ENCODE measurements at places on chromosomes 1 and 21.

DNA sequence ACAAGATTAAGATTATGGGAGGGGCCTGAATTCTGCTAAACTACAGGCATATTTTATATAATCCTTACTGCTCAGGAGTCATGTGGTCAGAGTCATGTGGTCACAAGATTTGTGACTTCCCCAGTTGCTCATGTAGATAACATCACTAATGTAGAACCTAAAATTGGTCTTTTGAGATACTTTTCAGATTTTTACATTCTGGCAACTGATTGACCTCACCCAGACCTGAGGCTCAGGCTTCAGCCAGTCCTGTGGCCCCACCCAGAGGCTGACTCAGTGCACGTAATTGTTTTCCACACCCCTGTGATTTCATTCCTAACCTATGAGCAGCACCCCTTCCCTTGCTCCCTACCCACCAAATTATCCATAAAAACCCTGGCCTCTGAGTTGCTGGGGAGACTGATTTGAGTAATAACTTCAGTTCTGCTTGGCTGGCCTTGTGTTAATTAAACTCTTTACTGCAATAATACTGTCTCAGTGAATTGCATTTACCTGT is 41.7 kb upstream of the ZNF326 start:
- DNase-seq: no peak

DNA sequence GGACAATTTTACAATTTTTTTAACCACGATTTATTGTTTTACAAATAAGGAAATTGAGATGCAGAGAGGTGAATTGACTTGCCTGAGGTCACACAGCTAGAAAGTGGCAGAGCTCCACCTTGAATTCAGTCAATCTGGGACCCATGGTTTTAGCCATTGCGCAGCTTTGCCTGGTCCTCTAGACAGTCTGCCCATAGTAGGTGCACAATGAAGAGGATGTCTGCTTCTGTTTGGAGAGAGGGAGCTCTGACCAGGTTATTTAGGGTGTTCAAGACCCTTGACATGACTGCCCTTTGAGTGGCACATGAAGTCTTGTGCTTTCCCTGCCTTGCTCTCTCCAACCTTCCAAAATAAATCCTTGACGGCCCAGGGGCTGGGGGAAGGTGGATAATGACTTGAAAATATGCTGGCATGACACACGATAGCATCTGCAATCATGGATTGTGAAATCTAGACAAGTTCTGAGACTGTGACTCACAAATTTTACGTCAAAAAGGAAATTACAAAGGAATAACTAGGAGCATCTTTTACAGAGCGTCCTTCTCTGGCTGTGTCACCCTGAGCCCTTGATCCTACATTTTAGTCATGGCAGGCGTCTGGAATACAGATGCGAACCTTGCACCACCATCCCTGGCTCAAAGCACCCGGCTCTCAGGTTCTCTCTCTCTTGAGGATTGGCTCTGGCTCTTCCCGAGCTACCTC is 26.2 kb upstream of the ID3 start:
- DNase-seq: no peak

DNA sequence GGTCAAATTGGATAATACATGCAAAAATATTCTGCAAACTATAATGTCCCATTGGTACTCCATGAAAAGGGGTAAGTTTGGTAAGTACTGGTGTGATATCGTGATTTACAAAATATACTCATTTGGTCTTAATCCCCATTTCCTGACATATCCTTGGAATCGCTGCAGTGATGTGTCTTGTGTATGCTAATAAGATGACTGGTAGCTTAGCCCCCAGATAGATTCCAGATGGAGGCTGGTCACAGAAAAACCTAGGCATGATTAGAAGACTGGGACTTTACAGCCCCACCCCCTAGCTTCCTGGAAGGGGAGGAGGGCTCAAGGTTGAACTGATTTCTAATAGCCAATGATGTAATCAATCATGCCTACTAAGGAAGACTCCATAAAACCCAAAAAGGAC is 3.0 kb downstream of the VAMP4 start:
- DNase-seq: no peak

- no peak for DNase-seq
Measured at GRCh38 chr1:158559696-158560095, 5.5 kb upstream of the OR6Y1 start.

GRCh38 chr1:163877016-163877415 is 555.3 kb downstream of the NUF2 start:
- DNase-seq: no peak

DNA sequence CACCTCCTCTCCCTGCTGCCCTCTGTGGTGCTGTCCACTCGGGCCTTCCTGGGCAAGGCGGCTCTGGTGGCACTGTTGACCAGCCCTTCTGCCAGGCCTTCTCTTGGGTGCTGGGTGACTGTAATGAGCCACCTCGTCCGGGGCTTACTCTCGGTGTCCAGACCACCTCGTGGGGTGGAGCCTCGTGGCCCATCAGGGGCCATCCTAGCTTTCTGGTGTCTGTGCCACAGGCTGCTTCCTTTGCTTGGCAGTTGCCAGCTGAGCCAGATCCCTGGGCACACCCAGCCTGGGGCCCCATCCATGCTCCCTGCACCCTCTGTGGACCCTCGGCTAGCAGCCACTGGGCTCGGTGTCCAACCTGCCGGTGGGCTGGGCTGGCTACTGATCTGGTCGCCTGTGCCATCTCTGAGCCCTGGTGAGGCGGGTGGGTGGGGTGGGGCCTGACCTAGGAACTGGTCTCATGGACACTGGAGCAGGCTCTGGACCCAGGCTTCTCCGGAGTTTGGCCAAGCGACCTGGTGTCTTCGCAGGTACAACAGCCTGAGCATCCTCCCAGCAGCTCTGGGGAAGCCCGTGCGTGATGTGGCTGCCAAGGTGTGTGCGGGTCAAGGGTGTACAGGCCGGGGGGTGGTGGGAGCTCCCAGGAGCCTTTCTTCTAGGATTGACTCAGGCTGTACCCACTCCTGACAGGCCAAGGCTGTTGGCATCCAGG is 1.4 kb downstream of the PRXL2B start:
- no peak for DNase-seq

Measured in stimulated activated CD4-positive, alpha-beta T cell treated with anti-CD3 and anti-CD28 coated beads, Interleukin-1b, Interleukin-23, amount 100 ng/mL, for 24 hours (primary cell).